ENCODE measurements at places on chromosomes 6 and 20. TPM values are rescaled to one million over a fixed set of nuclear protein-coding genes. Genes with fewer than 3 reads are reported as not detected.

Gene IL17F
- total RNA-seq: not detected

Gene GPR63
- total RNA-seq: 0.30 TPM

Gene CDSN
- total RNA-seq: 0.06 TPM

Gene RBBP8NL
- total RNA-seq: 1.3 TPM

Gene BACH2
- 0.67 TPM for total RNA-seq

Gene PAQR8
- total RNA-seq: 1.3 TPM

Gene PROKR2
- not detected for total RNA-seq

Gene IBTK
- total RNA-seq: 24.2 TPM

Gene TMEM217
- 0.60 TPM for total RNA-seq

Gene WFDC12
- not detected for total RNA-seq

Gene JPH2
- 6.8 TPM for total RNA-seq
